Endothelial cell of umbilical vein (primary cell): ENCODE measurements at places on chromosomes 1 and 21. TPM values are rescaled to one million over a fixed set of nuclear protein-coding genes. Genes with fewer than 3 reads are reported as not detected.

DNA sequence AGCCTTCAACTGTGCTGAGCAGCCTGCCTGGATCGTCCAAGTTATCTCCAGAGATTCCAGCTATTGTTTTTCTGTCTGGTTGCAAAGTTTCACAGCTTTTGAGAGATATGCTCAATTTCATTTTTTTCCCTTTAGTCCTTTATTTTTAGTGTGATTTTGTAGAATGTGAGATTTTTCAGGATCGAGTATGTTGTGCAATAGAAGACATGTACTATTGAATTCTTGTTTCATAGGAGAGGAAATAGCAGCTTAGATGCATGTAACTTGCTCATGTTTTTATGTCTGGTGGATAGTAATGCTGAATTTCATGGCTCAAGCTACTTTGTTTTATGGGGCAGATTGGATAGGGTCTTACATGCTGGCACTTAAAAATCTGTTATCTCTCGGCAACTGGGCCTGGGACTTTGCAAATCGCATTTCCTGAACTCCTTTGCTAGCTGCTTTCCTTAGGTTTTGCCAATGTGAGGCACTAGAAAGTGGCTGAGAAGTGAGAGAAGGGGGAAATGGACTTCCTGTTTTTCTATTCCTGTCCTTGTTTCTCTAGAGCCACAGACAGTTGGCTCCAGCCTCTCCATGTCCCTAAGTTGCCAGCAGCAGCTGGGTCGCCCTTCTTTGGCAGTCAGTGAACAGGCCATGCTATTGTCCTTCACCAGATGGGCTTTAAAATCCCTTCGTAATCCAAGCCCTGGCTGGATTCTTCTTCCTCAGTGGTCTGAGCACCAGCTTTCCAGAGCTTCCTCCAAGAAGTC is 101.4 kb upstream of the PDE4B start:
- peak; percentile 81 for DNase-seq

- no peak for DNase-seq
These were observed 43.0 kb upstream of the AK4 start for GRCh38 chr1:65104854-65105534.

The LCE1C gene
- polyA plus RNA-seq = not detected in 2 replicates

GRCh38 chr21:35615325-35615724 is 445.0 kb downstream of the SETD4 start:
- no peak for DNase-seq

GRCh38 chr1:95852483-95853070 is 618.6 kb downstream of the RWDD3 start:
- no peak for DNase-seq

DNA sequence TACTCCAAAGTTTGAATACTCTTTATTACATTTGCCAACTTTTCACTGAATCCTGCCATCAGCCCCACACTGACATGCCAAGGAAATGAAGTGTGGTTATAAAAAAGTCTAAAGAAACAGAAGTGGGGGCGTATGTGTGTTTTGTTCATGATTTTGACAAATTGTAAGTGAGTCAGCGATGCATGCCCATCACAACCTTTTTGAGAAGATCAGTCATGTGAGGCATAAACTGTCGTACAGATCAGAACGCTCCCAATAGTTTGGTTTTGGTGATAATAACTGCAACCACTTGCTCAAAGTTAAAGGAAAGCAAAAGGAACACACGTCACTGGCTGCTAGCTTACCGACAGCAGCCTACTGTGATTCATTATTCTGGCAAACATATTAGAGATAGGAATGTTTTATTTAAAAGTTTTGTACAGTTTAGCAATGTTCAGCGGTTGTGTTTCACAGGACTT is 95.6 kb downstream of the RGS2 start:
- DNase-seq = peak; percentile 38

The FHL3 gene
- polyA plus RNA-seq = 21.3 and 26.1 TPM in 2 replicates

The VSIG8 gene
- not detected in 2 replicates for polyA plus RNA-seq

DNA sequence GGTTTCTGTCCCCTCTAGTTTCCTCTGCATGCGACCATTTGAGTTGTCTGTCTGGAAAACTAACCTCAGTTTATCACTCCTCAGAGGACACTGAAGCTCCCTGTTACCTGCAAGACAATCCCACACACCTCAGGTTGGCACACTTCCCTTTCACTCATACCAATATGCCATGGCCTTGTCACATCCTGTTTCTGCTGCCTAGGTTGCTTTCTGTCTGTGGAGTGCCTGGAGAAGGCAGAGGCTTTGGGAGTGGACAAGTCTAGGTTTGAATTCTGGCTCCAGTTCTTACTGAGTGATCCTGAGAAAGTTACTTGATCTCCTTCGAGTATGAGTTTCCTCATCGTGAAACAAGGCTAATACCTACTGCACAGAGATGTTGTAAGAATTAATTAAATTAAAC is 171.5 kb upstream of the CACYBP start:
- DNase-seq = no peak

- DNase-seq = no peak
These were observed 35.3 kb upstream of the PAXBP1 start for GRCh38 chr21:32806810-32807386.

GRCh38 chr21:17501107-17502006 is 11.5 kb upstream of the CXADR start:
- no peak for DNase-seq

GRCh38 chr1:111602302-111602701 is 17.3 kb upstream of the RAP1A start:
- no peak for DNase-seq

- DNase-seq = no peak
These were observed 1.7 kb downstream of the TIAM1 start for GRCh38 chr21:31342348-31342747.

The THEM5 gene
- polyA plus RNA-seq = not detected in 2 replicates

- DNase-seq = no peak
These were observed 12.7 kb downstream of the ATP5PF start for GRCh38 chr21:25721987-25722386.

The ICOSLG gene
- polyA plus RNA-seq = 0.91 and 1.7 TPM in 2 replicates

The FAM163A gene
- polyA plus RNA-seq = 0.03 TPM in 1 of 2 replicates, not detected in the other

- no peak for DNase-seq
These were observed 123.6 kb downstream of the MIS18A start for GRCh38 chr21:32155226-32155625.

- no peak for DNase-seq
These were observed 652 bp downstream of the SNAPIN start for GRCh38 chr1:153659175-153659534.

DNA sequence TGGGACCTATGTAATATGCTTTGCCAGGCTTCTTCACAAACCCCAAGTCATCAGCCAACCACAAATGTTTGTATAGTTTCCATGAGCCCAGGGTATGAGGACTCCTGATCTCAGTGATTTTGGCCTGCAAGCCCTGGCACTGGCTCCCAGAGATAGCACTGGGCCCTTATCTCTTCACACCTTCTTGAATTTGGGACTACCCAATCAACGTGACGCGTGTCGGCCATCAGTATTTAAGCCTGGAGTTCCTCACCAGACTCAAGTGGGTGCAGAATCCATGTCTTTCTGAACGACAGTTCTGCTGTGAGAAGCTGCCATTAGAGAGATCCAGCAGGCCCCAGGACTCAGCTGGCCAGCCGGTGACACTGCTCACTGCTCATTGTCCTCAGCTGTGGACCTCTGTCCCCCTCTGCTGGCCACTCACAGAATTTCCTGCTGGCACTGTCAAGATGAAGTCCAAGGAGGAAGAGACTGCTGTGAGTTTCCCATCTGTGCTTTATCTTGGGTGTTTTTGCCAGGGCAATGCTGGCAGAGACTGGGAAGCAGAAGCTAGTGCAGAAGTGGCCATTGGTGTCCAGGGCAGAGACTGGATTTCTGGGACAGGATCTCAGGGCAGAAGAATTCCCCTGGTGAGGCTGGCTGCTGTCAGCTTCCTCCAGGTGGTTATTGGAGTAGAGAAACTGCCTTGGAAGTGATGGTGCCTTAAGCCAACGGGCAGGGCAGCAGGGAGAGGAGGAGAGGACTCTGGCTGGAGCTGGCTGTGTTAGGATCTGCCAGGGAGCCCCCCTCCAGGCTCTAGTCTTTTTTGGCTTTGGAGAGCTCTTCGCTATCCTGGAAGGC is 28.4 kb downstream of the TMCC2 start:
- DNase-seq = peak; percentile 83

DNA sequence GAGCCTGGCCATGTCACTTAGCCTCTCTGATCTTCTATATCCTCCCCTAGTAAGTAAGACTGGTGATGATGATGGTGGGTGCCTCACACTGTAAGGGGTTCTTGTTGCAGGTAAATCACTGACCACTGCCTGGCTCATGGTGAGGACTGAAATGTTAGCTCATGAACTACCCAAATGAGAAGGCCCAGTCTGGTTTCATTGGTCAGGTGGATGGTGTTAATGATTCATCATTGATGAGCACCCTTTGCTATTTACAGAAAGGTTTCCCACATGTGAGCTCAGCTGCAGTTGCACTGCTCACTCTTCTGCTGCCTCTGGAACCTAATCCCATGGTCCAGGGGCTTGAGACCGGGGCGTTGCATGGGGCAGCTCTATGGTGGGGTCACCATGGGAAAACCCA is 417.7 kb downstream of the PRDM2 start:
- DNase-seq = no peak

DNA sequence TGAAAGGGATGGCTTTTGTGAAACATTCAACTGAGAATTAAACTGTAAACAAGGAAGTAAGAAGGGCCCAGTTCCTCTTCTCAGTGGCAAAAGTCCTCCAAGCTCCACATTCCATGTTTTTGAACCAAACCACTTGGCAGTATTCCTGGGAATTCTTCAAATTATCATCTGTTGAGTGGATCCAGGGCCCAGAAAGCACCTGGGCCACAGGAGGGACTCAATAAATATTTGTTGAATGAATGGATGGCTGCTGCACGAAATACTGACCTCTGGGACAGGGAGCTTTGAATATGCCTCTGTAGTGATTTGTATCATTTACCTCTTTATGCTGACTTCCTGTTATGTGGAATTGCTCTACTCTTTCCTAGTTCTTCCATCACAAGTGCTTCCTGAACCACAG is 4.7 kb downstream of the SLC35F3 start:
- no peak for DNase-seq

GRCh38 chr1:4124631-4125145 is 224.6 kb upstream of the C1orf174 start:
- no peak for DNase-seq

GRCh38 chr1:205441716-205442050 is 14.2 kb downstream of the BLACAT1 start:
- no peak for DNase-seq

The PRMT2 gene
- 177 and 193 TPM in 2 replicates for polyA plus RNA-seq

GRCh38 chr1:186869526-186870228 is 40.9 kb downstream of the PLA2G4A start:
- no peak for DNase-seq

- DNase-seq = peak; percentile 3
These were observed 8.2 kb upstream of the DENND1B start for GRCh38 chr1:197783510-197783948.

- DNase-seq = no peak
These were observed 184.4 kb downstream of the RYR2 start for GRCh38 chr1:237226177-237226944.

DNA sequence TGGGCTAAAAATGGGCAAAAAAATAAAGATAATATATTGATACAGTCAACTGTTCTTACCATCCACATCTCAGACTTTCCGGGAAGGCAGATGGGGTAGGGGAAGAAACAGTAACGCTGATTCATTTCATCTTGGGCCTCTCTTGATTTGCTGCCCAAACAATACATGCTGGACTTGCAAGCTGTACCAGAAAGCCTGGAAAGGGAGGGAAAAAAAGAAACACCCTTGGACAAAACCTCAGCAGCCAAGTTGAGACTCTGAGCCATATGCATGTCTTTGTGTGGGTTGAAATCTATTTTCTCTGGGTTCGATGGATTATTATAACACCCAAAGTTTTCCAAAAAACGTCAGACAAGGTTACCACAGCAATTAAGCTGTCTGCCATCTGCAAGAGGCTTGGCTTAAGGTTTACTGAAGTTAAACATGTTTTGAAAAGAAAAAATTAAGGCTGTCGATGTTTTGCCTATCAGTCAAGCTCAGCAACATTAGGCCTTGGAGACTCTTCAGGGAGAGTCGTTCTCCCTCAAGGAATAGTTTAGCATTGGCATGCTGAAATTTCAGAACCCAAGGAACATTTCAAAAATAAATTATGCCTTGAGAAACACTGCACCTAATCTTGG is 71.2 kb downstream of the PSMG1 start:
- DNase-seq = no peak

The PGLYRP3 gene
- not detected in 2 replicates for polyA plus RNA-seq

DNA sequence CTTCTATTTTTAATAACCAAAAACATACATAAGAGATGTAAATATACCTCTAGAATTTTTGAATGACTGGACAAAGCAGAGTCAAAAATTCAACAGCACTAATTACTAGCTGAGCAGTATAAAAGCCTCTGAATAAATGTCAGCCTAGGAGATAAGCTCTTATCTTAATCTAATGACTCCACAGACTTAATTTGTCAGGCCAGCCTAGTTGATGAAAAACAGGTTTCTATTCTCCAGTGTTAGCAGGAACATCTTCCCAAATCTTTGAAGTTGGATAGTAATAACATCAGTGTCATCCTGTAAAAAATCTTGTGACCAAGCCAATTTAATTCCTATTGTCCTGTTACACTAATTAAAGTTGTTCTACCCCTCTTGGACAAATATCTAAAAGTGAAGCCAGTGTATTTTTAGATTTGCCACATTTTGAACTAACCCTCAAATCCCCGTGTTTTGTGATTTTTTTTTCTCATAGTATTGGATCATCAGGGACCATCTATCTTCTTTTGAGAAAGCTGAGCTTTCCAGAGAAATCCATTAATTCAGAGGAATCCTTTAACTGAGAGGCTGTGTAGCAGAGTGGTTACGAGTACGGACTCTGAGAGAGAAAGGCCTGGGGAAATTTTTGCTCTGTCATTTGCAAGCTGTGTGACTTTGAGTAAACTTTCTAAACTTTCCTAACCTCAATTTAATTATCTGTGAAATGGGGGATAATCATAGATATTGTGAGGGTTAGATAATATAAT is 41.2 kb downstream of the LMO4 start:
- no peak for DNase-seq

DNA sequence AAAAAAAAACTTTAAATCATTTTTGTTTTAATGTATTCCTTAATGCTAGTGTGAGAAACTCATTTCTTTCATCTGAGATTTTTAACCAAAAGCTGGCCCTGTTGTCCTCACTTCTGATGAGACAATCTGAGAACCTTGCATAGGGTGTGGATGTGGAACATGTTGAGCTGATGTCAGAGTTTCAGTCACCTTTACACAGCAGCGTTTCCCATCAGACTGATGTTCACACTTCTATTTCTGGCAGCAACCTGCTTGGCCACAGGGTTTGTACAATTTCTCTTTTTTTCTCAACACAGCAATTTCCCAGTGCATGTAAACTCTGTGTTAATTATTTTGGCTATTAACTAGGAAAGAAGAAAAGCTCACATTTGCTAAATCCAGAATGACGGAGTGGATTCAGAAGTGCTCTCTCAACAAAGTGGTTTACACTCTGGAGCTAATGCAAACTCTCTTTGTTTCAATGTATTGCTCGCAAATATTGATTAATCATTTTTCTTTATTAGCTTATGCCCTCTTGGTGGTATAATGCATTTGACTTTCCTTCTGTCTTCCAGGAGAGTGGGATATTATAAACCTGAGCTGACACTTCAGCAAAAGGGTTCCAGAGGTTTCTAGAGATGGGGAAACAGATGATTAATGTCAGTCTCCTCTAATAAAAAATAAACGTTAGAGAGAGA is 70.5 kb upstream of the HSPA13 start:
- DNase-seq = no peak
